Activated CD4-positive, alpha-beta T cell treated with anti-CD3 and anti-CD28 coated beads, Interleukin-2, amount 50 U/mL, for 4 hours (primary cell): ENCODE measurements at places on chromosomes 11 and 22.

- DNase-seq, result no peak
These were observed 6.7 kb downstream of the USP2 start for GRCh38 chr11:119374632-119375336.

DNA sequence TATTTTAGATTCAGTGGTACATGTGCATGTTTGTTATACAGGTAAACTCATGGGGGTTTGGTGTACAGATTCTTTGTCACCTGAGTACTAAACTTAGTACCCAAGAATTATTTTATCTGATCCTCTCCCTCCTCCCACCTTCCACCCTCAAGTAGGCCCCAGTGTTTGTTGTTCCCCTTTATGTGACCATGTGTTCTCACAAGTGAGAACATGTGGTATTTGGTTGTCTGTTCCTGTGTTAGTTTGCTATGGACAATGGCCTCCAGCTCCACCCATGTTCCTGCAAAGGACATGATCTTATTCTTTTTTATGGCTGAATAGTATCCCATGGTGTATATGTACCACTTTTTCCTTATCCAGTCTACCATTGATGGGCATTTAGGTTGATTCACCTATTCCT, 6.8 kb downstream of the SMIM38 start:
- DNase-seq, result no peak

DNA sequence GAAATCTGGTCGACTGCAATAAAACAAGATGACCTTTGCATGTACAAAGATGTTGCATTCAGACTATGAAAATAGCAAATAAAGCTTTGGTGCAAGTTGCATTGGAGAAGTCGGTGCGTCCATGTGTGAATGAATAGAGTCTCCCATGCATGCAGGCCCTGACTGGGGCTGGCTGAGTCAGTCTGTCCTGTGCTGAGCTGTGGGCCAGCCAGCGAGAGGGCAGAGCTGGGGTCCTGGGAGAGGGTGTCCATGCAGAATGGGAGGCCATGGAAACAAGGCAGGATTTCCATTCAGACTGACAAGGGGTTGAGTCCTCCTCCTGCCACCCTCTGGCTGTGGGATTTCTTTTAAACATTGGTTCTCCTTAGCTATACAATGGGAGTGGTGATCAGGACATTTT, 2.3 kb upstream of the CRYBB3 start:
- DNase-seq, result no peak

DNA sequence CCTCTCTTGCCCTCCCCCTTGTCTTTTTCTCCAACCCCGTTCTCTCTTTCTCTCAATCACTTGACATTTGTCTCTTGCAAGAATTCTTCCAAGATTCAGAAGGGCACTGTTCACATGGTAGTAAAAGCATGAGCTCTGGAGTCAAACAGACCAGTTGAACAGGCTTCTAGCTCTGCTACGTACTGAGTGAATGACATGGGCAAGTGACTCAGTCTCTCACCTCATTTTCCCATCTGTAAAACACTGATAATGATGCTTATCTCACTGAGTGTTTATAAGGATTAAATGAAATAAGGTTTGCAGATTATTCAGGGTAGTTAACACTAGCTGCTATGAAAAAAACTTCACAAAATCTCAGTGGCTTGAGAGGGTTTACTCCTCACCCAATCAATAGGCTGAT, 5.9 kb upstream of the IL10RA start:
- no peak for DNase-seq

DNA sequence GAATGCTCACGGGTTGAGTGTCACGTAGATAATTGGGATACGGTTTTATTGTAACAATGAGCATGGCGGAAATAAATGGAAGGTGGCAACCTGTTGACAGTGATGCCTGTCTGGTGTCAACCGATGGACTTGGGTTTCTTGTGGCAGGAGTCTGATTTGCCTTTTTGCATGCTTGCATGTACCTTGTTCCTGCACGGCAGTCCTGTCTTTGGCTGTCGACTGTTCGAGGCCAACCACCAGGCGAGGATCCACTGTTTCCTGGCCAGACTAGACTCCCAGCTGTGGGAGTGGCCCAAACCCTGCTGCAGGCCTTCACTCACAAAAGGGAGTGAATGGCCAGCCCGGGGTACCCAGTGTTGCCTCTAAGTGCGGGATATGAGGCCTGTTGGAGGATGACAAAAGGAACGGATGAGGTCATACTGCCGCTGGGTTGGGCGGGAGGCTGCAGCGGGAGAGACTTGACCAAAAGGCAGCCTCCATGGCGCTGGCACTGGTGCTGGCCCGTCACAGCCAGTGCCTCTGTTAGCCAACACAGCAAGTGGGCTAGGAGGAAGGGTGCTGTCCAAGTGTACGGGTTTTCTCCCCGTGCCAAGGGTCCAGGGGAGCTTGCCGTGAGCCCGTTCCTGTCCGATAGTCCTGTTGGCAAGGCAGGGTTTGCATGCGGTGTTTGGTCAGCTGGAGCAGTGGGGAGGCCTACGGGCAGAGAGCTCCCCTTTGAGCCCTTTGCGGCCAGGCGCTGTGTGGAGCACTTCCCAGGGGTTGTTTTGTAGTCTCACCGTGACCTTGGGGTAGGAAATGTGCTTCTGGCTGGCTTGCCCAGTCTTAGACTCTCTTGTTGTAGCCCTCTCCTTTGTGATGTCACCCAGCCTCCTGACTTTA, 974 bp downstream of the DGCR8 start:
- DNase-seq, result no peak

GRCh38 chr11:22331771-22332170, 6.4 kb upstream of the SLC17A6 start:
- no peak for DNase-seq

DNA sequence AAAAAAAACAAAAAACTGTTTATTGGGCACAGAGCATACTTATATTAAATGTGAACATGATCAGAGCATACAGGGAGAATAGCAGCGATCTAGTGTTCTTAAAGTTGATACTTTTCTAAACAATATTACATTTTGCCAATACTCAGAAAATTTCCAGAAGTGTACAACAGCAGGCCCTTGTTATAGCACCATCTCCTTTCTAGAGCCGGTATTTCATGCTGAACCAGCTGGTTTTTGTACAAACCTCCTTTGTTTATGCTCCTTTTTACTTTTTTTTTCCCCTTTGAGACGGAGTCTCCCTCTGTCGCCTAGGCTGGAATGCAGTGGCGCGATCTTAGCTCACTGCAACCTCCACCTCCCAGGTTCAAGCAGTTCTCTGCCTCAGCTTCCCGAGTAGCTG, 90.7 kb downstream of the PPP6R3 start:
- DNase-seq, result no peak

GRCh38 chr11:85746670-85747069, 60.7 kb upstream of the CCDC89 start:
- no peak for DNase-seq

DNA sequence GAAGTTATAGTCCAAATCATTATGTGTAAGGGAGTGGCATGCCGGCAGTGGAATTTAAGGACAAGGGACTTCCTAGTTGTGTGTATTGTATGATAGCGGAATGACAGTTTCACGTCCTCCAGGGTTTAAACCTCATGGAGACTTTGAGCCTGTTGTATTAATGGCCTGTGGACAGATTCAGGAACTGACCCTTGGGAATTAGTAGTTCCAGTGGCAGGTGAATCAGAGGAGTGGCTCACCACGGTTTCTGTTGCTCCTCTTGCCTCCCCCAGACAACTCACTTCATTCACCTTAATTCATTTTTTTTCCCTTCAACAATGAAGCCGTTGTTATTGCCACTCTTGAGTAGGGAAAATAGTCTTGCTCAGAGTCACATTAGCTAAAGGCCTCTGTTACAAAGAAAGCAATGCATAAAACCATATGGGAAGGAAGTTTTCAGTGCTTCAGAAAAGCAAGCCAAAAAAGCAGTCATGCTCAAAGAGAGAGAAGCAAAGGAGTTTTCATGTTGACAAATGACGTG, 22.6 kb downstream of the AMOTL1 start:
- no peak for DNase-seq

- DNase-seq, result no peak
These were observed 88.1 kb downstream of the SBF2 start for GRCh38 chr11:10205928-10206327.

- DNase-seq, result no peak
These were observed 47.4 kb upstream of the SEPTIN5 start for GRCh38 chr22:19666673-19667593.

GRCh38 chr11:112759418-112759817, 201.8 kb upstream of the NCAM1 start:
- no peak for DNase-seq

DNA sequence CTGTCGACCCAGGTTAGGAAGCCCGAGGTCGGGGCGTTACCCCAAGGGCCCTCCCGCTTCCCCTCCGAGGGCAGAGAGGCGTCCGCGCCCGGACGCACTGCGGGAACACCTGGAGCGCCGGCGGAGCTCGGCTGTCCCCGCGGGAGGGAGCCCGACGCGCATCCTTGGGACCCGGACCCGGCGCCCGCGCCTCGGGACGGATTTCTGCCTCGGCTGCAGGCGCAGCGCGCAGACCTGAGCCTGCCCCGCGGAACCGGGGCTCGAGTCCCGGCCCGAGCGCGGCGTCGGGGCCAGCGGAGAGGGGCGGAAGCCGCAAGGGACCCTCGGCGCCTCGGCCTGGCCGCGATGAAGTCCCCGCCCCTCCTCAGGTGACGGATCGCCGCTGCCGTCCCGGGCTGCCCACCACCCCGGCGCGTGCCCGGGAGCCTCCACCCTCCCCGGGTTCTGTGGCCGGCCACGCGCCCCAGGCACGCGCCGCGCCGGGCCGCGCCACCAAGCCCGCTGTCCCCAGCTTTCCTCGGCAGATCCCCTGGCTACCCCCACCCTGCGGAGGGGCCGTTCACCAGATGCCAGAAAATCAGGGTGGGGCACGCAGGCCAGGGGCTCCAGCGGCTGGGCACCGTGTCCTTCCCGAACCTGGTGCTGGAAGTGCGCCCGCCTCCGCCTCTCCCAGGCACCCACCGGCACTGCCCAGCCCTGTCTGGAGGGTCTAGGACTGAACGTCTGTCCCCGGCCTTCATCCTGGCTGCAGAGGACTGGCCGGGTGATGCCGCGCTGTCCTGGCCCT, 410 bp downstream of the GLB1L3 start:
- no peak for DNase-seq

DNA sequence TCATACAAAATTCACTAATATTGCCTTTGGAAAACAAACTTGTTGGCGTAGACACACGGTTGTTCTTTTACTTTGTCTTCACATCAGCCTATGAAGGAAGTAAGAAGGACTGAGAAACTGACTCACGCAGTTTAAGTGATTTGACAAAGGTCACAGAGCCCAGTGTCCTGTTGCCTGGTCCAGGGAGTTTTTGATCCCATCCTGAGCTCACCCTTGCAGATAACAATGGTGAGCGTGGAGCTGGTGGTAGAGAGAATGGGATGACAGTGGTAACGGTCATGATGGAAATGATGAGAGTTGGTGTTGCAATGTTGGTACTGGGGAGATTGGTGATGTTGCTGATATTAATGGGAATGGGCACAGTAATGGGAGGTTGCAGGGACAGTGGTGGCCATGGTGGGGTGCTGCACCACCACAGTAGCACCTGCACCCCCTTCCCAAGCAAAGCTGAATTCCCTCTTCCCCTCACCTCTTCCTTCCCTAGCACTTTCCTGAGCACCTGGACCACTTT, 22.0 kb downstream of the CREB3L1 start:
- no peak for DNase-seq

DNA sequence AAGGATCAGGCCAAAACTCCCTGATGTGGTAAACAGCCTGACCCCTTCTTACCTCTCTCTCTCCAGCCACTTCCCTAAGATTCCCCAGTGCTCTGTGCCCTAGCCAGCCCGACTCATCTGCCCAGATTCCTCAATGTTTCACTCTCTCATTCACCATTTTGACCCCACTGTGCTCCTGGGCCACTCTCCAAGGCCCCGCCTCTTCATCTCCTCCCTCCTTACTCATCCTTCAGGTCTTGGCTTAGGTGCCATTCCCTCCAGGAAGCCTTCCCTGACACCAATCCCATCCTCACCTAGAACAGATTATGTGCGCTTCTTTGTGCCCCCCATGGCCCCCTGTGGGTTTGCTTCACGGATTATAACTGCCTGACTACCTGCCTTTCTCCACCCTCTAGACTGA, 13.2 kb downstream of the SLC43A3 start:
- no peak for DNase-seq

DNA sequence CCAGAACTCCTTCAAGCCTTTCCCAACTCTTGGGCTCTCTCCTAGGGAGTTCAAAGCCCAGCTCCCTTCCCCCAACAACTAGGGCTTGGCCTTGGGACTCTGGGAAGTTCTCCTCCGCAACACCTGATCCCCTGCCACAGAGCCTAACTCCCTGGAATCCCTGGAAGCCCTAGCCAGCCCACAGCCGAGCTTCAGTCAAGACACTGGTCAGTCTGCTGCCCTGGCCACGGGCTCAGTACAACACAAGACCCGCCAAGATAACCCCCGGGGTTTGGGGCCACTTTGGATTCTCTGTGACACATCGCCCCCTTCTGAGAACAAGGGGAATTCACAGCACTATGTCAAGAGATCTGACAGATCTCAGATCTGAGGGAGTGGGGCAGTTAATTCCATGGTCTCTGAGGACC, 58.3 kb downstream of the SLC22A12 start:
- DNase-seq, result no peak

DNA sequence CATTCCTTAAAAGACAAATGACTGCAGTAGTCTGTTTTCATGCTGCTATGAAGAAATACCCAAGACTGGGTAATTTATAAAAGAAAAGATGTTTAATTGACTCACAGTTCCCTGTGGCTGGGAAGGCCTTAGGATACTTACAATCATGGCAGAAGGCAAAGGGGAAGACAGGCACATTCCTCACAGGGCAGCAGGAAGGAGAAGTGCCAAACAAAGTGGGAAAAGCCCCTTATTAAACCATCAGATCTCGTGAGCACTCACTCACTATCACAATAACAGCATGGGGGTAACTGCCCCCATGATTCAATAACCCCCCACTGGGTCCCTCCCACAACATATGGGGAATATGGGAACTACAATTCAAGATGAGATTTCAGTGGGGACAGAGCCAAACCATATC, 16.4 kb upstream of the OR2AT4 start:
- no peak for DNase-seq

- no peak for DNase-seq
These were observed 28.1 kb upstream of the FBXO3 start for GRCh38 chr11:33802194-33802950.

DNA sequence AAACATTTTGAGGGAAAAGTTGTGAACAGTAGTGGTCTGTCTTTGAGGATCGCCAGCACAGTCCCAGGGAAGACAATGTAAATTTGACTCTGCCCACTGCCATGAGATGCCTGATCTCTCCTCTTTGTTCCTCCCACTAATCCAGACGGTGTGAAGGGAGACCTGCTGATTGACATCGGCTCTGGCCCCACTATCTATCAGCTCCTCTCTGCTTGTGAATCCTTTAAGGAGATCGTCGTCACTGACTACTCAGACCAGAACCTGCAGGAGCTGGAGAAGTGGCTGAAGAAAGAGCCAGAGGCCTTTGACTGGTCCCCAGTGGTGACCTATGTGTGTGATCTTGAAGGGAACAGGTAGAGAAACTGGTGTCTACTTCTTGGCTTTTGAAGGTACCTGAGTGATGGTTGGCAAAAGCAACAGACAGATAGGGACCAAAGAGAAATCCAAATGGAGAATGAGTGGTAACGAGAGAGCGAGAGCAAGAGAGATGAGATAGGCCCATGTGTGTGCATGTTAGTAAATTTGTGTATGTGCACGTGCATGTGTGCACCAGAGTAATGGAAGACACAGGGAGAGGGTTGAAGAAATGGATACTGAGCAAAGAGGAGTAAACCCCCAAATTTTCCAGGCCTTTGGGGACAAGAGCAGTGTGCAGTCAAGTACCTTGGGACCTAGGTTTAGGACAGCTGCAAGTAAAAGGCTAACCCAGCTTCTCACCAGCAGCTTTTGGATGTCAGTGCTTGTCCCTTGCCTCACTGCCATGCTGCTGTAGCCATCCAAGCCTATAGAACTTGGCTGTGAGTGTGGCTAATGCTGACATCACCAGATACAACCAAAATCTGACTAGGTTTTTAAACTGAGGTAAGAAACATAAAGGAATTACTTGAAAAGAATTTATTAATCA, 1.9 kb downstream of the NNMT start:
- no peak for DNase-seq
